ENCODE measurements at places on chromosomes 6 and 20.

DNA sequence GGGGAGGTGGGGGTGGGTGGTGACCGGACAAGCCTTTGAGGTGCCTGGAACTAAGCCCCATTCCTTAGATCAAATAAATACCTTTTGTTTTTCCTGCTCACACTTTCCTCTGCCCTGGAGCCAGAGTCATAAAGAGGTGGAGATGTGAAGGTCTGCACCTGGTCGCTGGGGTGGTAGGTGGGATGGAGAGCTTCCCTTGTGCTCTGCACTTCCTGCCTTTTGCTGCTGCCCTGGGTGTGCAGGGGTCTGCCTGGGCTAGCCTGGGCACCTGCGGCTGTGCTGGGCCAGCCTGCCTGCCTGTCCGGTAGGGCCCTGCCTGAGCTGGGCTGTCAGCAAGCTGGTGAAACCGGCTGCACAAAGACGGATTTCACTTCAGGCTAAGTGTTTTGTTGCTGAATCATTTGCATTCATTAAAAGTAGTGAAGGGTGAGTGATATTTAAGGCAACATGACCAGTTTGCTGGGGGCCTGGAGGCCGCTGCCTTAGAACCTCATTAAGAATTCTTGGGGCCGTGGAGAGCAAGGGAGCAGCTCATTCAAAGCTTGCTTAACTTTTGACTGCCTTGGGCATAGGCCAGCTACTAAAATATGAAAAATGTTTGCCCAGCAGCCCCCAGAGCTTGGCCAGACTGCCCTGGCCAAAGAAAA is 20.5 kb downstream of the PTK7 start:
- DNase-seq: no peak

DNA sequence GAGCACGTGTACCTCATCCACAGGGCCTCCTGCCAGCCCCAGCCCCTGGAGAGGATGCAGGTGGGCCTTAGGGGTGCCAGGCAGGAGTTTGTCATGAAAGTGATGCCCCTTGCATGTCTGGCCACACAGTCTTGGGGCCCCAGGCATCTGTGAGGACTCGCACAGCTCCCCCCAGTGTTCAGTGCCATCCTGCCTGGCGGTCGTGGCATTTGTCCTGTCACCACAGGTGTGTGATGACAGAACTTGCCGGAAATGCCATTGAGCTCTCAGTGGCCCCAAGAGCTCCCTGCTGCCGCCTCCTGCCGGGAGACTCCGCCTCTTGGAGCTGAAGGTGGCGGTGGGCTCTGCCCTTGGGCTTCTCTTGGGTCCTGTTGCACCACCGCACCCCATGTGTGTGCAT is 30.6 kb upstream of the ADRM1 start:
- no peak for DNase-seq

DNA sequence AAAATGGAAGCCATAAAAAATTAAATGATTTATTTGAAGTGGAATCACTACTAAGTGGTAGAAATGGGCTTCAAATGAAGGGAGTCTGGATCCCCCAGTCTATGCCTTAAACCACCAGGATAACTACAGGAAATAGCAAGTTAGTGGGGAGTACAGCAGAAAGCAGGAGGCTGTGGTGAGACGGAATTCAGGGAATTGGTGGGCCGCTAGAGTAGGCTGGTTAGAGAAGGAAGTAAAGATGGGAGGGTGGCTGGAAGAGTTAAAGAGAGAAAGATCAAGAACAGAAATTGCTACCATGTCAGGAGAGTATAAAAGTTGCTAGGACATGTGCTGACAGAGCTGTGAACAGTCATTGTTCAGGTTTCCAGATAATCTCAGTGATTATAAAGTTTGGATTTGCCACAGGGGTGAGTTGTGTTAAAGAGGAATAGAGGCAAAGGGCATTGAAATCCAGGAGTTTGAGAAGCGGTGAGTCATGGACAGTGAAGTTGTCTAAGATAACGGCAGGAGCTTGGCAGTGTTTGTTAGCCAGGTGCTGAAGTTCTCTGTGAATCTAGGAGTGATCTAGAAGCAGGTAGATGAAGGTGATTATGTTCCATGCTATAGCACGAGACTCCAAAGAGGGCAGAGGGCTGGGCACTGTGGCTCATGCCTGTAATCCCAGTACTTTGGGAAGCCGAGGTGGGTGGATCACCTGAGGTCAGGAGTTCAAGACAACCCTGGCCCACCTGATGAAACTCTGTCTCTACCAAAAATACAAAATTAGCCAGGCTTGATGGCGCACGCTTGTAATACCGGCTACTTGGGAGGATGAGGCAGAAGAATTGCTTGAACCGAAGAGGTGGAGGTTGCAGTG is 13.7 kb upstream of the HINT3 start:
- DNase-seq: no peak

- no peak for DNase-seq
Observed at GRCh38 chr6:30494291-30494861, 5.1 kb downstream of the HLA-E start.

All from stimulated activated CD8-positive, alpha-beta memory T cell treated with anti-CD3 and anti-CD28 coated beads, Interleukin-12 subunit alpha, Interleukin-12 subunit beta, amount 100 ng/mL, for 4 hours (primary cell).